Kidney glomerular epithelial cell (primary cell): ENCODE measurements at places on chromosomes 1 and 21.
A peak's percentile ranks its signal among the peaks of the same experiment; 100 is the strongest.

GRCh38 chr1:230157420-230158390 is 90.7 kb downstream of the GALNT2 start:
- no peak for DNase-seq

- no peak for DNase-seq
Observed at GRCh38 chr1:19371226-19372135, 59.4 kb downstream of the SLC66A1 start.

DNA sequence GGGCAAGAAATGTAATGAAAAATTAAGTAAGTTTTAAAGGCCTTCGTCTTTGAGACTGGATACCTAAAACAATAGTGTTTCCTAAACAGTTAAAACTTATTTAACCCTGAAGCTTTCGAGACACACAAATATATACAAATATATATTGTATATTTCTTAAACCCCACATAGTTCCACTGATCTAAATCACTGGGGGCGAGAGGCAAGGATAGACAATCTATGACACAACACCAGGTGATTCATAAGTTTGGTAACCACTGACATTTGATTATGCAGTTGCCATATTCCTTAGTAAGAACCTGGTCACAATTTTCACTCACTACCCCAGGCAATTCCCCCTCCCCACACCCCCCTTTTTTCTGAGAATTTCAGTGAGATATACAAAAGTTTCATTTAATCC is 55.3 kb upstream of the BOLA1 start:
- DNase-seq, result peak; percentile 63

- no peak for DNase-seq
Observed at GRCh38 chr1:175182201-175182746, 10.3 kb downstream of the KIAA0040 start.

- no peak for DNase-seq
Observed at GRCh38 chr1:173549813-173550212, 53.1 kb downstream of the SLC9C2 start.

DNA sequence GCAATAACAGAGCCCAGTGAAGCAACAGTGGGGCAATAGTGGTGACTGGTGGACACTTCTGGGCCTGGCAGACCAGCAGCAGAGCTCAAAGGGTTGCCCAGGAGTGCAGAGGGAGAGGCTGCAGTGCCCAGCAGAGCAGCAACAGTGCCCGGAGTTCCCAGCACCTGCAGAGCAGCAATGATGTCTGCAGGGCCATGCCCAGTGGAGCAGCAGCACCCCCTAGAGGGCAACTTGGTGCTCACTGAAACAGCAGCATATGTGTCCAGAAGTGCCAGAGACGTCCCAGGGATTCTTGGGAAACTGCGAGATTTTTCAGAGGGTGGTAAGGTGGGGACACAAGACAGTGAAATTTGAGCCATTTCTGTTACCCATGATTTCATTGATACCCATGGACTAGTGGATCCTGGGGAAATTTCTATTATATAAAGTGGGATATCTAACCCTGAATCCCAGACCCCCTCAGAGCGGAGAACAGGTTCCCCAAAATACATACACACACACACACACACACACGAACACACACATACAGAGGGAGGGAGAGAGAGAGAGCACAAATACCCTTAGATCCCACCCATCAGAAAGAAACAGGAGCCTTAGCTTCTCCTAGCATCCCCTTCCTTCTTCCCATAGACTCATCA is 156.9 kb upstream of the GJB5 start:
- peak; percentile 40 for DNase-seq

DNA sequence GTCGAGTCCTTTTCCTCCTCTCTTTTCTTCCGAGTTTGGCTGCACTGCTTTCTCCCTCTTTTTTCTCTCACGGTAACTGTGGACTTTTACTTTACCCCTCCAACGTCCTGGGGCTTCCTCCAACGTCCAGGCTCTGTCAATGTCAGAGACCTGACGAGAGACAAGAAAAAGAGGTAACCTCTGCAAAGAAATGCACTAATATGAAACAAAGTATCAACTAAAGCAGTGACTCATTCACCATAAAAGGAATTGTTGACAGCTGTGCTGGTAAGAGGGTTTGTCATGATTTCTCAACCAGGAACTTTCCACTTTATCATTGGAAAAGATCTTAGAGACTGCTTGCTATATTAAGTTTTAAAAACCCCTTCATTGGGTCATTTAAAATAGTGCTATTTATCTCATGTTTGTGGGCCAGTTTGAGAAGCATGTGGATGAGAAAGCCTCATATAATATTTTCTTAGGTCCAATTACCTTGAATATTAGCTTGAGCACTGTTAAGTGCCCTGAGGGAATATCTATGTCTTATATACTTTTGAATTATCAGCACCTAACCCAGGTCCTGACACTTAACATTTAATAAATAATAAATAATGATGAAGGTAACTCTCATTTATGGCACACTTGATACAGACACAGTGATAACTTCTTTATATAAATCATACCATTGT is at the start of gene GBP2:
GBP2 (minus strand) TSS at position 202 of the 668 bp plus-strand sequence. CDS start 4,148 bp downstream, outside the sequence.
- peak; percentile 76 for DNase-seq

- DNase-seq, result no peak
Observed at GRCh38 chr1:66291531-66291864, 242.5 kb upstream of the SGIP1 start.

DNA sequence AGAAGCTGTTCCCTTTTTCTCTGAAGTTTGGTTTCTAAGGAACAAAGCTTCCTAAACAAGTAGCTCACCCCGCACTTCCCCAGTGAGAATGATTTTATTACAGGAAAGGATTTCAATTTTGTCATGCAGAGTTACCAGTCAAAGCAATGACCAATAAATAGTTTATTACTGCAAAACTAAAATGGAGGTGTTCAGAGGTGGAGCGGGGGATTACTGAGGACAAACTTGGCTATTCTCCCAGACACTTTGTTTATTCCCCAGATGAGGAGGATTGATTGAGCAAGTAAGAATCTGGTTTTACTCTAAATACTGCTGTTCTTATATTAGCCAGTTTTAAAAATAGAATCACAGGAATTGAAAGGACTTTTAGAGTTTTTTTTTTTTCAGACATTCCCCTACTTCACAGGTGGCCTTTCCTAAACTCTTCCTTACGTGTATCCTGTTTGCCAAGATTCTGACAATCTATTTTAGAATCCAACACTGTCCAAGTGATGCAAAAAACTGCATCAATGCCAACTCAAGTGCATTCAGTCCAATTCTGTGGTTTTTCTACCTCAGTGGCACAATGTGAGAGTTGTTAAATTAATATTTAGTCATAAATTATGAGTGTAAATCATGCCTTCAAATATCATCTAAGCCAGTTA is 136.1 kb downstream of the TNFSF18 start:
- DNase-seq, result no peak

GRCh38 chr21:25391777-25392176 is 215.5 kb downstream of the MRPL39 start:
- no peak for DNase-seq

DNA sequence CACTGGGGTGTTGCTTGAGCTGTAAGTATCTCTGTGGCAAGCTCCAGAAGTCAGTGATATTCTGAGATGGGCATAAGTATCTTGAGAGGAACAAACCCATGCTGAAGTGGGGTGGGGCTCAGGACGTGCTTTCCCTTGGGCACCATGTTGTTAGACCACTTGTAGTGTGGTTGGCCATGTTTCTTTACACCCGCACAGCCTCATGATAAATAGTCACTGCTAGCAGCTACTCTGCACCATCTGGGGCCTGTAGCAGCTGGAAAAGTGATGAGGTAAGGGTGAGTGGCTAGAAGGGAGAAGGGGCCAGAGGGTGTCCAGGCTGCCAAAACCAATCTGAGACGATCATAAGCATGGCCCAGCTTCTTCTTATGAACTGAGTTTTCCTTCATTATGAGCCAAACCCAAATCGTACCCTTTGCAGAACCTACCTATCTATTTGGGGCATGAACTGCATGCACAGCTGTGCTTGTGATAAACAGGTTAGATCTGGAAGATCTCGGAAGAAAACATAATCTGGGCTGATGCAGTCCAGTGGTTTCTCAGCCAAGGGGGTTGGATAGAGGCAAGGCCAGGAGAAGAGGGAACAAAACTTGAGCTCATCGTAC is 91.9 kb upstream of the IRF2BP2 start:
- no peak for DNase-seq

GRCh38 chr1:247390116-247390791 is 25.7 kb upstream of the NLRP3 start:
- peak; percentile 84 for DNase-seq

DNA sequence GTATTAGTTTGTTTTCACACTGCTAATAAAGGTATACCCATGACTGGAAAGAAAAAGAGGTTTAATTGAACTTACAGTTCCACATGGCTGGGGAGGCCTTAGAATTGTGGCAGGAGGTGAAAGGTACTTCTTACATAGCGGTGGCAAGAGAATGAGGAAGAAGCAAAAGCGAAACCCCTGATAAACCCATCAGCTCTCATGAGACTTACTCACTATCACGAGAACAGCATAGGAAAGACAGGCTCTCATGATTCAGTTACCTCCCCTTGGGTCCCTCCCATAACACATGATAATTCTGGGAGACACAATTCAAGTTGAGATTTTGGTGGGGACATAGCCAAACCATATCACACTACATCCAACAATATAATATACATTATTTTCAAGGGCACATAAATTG is 145.7 kb upstream of the BARHL2 start:
- DNase-seq, result no peak

- no peak for DNase-seq
Observed at GRCh38 chr1:229842302-229843255, 216.5 kb downstream of the URB2 start.

DNA sequence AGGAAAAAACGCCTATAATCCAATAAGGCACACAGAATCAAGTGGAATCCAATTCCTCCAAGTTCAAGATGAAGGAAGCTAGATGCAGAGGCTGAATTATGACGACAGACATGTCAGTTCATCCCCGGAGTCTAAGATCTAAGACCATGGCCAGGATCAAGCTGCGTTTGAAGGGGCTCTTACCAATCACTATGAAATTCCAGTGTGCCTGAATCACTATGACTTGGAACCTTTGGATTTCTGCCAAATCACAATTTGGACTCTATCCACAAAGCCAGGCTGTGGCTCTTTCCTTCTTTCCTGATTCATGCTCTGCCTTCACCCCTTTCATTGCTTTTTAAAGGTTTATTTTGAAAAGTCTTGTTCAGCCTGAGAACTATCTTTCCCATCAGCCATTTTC is 17.1 kb downstream of the OLIG2 start:
- peak; percentile 61 for DNase-seq

GRCh38 chr21:38979271-38980121 is 173.8 kb downstream of the ETS2 start:
- peak; percentile 52 for DNase-seq

DNA sequence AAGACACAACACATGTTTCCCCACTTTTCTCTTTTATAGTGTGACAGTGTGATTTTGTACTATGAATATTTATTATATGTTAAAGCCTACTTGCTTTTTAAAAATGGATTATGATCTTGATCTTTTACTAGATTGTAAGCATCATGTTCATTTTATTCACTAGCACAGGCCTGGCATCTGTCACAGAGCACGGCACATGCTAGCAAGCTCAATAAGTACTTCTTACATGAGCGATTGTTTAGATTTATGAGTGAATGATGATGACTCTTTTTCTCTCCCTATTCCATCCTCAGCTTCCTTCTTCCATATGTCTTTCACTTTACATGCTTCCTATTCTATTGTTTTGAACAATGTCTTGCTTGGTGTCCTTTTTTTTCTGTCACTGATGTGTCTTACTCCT is 1454.1 kb downstream of the MRPL39 start:
- no peak for DNase-seq

DNA sequence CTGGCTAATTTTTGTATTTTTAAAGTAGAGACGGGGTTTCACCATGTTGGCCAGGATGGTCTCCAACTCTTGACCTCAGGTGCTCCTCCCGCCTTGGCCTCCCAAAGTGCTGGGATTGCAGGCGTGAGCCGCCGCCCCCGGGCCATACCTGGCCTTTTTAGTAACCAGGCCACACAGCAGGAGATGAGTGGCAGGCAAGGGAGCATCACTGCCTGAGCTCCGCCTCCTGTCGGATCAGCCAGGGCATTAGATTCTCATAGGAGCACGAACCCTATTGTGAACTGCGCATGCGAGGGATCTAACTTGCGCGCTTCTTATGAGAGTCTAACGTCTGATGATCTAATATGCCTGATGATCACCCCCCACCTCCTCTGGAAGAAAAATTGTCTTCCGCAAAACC is 308.7 kb upstream of the PRMT6 start:
- DNase-seq, result no peak

GRCh38 chr1:225449774-225450173 is 21.9 kb upstream of the LBR start:
- DNase-seq, result no peak

- DNase-seq, result peak; percentile 19
Observed at GRCh38 chr1:44810101-44810761, 1.9 kb downstream of the BTBD19 start.

DNA sequence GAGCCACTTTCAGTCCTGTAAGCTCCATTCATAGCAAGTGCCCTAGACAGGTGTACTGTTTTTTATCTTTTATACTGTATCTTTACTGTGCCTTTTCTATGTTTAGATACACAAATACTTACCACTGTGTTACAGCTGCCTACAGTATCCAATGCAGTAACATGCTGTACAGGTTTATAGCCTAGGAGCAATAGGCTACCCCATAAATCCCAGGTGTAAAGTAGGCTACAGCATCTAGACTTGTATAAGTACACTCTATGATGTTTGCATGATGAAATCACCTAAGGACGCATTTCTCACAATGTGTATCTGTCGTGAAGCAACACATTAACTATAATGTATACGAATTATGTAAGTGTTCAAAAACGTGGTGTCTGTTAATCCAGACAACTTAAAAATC is 10.7 kb downstream of the HLCS start:
- no peak for DNase-seq

- DNase-seq, result no peak
Observed at GRCh38 chr1:111358964-111359363, 68.3 kb downstream of the CHIA start.

GRCh38 chr21:36904093-36904666 is 62.3 kb downstream of the HLCS start:
- DNase-seq, result no peak

DNA sequence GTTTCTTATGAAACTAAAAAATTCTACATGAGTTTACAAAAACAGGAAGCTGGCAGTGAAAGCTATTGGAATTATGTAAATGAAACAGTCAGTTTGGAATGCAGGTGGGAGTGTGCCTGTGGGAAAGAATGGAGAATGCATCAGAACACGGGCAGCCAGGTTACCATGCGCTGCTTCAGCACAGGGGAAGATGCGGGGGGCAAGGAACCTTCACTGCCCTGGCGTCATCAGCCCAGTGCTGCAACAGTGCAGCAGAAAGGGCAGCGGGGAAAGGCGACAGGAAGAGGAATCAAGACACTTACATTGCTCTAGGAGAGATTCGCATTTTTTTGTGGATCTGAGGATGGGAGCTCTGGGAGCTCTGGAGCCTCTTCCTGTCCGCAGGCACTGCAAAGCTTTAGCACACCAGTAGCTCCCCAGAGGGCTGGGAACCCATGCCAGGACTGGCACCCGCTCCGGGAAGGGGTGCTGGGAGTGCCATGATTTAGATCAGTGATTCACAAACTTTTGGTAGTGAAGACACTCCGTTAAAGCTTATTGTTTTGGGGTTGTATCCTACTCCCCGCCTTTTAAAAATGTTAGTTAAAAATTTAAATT is 64.1 kb upstream of the WDR26 start:
- DNase-seq, result peak; percentile 96
